ENCODE measurements at places on chromosomes 5 and 9.

- peak; percentile 80 for DNase-seq
Observed at GRCh38 chr5:149651686-149652085, 70.4 kb downstream of the ARHGEF37 start.

DNA sequence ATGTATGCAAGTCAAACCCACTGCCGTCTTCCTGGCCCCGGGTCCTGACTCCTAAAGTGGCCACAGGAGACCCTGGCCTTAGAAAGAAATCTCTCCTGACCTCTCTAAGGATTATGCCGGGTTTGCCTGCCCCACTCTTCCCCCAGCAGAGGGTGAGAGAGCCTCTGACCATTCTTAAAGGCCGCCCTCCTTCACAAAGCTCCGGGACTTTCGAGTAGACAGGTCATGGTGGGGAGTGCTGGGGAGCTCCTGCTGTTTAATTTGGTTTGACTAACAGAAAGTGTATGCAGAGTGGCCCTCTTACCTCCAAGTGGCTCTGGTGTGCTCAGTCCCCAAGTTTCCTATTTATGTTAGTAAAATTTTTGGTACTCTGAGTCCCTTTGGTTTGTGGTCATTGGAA, 111.8 kb downstream of the LRRC70 start:
- DNase-seq, result no peak

DNA sequence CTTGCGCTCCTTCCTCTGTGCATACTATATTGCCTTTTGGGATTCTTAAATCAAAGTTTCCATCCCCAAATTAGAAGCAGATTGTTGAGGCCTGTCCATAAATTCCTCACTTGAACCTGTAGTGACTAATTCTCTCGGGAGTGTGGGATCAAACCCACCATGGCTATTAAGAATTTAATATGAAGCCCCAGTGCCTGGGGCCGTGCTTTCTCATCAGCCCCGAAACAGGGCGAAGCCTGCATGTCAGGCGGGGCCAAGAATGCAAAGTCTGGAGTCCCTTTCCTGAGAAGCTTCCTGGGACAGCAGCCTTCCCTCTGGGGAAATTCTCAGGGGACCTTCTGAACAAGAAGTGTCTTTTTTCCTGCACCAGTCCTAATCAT, 29.3 kb upstream of the FAT2 start:
- no peak for DNase-seq

DNA sequence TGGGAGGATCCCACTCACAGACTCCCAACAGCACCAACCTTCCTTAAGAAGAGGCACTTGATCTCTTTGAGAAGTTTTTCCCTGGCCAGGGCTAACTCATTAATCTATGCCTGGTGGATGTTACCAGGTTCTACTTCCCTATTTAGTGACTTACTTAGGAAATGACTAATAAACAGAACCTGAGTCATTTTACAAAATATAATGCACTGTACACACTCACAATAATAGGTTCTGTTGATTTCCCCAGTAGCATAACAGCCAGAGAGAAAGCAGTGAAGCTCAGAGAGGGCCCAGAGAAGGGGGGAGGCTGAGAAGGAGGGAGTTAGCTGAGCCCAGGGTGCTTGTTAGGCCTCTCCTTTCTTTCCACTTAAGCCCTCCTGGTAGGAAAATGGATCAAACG, 27.1 kb downstream of the FRMD3 start:
- DNase-seq, result no peak

DNA sequence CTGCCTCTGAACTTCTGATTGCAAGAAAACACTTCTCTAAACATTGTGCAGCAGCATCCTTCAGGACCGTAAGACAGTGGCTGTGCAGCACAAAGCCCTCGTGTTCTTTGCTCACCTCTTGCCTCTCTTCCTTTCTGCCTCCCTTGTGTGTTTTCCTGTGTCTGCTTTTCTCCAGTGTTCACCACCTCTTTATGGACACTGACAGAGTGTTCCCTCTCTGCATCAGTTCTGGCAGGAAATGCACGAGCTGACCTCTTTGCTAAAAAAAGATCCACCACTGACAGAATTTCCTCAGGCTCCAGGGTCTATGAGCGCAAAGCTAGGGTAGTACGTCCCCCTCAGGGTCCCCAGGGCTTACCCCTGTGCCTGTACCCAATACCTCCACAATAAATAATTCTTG, 74.3 kb downstream of the C5orf15 start:
- no peak for DNase-seq

DNA sequence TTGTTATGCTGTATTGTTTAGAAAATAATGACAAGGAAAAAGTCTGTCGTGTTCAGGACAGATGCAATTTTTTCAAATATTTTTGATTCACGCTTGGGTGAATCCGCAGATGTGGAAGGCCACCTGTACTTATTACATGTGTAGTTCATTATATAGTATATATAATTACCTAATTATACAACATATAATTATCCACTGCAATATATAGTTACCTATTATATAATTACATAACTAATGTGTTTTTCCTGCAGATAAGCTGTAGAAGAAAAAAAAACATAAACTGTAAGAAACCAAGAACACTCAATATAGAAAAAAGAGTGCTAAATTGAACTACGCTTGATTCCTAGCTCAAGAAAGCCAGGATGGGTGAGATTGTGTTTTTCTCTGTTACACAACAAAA, 93.6 kb upstream of the RANBP3L start:
- DNase-seq, result no peak

DNA sequence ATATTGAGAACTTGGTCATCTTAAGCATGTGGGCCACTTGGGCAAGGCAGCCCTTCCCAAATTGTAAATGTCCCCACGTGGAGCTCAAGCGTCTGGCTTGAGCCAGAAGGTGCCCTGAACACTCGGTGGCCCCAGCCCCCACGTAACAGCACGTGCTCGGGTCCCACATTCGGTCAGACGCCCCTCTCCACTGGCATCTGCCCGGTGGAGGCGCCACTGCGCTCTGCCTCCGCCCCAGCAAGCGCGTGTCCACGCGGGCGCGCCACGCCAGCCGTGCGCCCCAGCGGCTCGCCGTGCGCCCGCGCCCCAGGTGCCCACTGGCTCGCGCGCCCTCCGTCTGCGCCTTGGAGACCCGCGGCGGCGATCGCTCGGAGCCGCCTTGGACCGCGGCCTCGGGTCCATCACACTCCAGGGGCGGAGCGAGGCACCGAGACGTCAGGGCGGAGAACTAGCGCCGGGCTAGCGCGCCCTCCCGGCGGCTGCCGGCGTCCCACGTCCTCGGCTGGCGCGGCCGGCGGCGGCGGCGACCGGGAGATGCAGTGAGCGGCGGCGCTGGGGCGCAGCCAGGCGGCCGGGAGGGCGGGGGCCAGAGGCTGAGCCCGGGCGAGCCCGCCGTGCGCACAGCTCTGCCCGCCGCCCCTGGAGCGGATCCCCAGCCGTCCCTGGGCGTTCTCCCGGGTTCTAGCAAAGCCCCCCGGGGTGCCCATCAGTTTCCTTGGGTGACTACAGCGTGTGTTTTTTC, at the start of gene PALM2AKAP2:
TSS of gene PALM2AKAP2 (plus strand) at position 488 of the 742 bp plus-strand sequence. CDS start 291 bp downstream, outside the sequence.
- DNase-seq, result peak; percentile 75

GRCh38 chr9:127880143-127880542, 2.7 kb upstream of the AK1 start:
- DNase-seq, result no peak
